ENCODE measurements at places on chromosomes 1 and 21.

- DNase-seq, result no peak
These were observed 3.9 kb downstream of the CNTN2 start for GRCh38 chr1:205046870-205047269.

DNA sequence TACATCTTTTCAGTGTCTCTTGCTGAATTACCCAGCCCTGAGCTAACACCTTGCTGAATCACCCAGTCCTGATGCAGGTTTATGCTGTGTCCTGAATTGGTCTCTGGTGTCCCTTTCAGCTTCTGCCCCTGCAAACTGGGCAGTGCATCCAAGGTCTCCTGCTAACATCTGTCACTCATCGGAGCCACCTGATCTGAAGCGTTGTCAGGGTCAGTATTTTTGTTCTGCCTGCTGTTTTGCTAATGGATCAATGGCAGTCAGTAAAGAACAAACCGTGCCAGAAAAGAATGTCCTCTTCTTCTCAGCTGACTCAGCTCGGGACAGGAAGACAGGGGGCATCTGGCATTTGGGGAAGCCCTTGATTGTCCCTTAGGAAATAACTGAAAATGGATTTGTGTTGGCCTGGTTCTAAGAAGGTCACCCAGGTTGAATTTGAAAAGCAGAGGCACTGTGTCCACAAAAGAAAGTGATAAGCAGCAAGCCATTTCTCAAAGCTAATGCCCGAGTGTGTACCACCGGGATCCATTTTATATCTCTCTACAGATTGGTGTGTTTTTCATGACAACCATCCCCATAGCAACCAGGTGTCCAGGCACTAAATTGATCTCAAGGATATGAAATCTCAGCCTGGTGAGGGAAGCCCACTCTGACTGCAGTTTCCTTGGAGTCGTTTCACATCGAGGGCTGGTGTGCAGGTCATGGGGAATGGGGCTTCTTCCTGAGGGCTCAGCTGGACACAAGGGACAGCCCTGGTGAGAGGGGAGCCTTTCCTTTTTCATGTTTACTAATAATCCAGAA lies 109.7 kb upstream of the IRF2BP2 start:
- no peak for DNase-seq

DNA sequence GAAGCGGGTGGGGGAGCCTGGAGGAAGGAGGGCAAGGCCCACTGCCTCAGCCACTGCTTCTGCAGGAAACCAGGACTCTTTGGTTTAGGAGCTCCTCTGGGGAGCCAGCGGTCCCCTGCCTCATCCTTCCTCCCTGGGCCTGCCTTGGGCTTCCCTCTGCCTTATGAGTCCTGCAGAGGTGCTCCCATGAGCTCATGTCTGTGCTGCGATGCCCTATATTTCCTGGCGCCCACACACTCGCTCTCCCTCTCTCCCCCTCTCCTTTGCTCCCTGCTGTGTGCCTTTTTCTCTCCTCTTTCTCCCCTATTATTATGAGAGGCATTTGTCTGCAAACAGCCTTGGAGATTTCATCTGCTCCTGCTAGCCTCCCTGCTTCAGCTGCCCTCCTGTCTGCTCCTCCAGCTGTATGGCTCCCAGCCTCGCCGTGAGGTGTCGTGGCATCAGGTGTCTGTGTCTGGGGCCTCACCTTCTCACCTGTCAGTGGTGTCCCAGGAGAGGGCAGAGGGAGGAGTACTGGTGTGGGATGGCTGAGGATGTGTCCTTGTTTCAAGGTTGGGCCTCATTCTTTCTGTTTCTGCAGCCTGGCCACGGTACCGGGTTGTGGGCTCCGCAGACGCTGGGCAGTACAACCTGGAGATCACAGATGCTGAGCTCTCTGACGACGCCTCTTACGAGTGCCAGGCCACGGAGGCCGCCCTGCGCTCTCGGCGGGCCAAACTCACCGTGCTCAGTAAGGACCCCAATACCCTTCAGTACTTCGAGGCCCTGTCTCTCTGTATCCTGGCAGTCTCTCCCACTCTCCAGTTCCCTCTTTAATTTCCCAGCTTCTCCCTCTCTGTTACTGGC lies 84.2 kb downstream of the KIRREL1 start:
- DNase-seq, result no peak

- no peak for DNase-seq
These were observed 123.1 kb downstream of the AKT3 start for GRCh38 chr1:243726806-243727502.

DNA sequence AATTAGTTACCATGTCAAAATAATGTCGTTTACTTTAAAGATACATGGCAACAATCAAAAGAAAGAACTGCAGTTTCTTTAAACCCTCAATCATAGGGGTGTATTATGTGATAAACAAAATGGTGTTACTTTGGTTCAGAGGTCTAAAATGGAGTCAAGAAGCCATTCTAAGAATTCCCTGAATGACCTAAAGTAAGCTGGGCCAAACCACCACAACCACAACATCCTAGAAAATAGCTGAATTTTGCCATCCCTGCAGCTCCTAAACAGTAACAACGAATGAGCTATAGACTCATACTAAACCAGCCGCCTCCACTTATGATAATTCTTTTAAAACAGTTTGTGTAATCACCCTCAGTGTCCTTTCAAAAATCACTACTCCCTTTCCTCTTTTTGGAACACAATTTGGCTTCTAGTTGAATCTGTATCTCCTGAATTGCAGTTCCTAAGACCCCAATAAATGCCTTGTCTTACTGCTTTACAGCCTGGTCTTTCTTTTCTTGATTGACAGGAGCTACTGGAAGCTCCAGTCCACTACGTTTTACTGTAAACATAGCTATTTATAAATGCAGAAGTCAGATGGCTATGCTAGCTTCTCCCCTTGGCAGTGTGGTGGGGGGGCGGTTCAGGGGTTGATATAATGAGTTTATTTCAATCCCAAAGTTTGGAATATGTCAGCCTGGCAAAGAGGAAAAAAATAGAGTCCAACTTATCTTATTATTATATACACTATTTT lies 84.3 kb downstream of the PLPPR4 start:
- DNase-seq, result no peak
